Esophagus muscularis mucosa (tissue), 4 donors: ENCODE measurements at places on chromosomes 1 and 21. TPM values are rescaled to one million over a fixed set of nuclear protein-coding genes. Genes with fewer than 3 reads are reported as not detected.

GRCh38 chr1:187063271-187063670, 234.5 kb downstream of the PLA2G4A start:
- no peaks in the 10 kb centered on the region for H3K27me3 ChIP-seq
- no peaks in the 10 kb centered on the region for H3K36me3 ChIP-seq
- no peak overlapping the region for H3K27ac ChIP-seq
- H3K4me3 ChIP-seq, result no peak overlapping the region

The LPAR3 gene
- 0.33 TPM for total RNA-seq

The TPTE gene
- total RNA-seq, result not detected

GRCh38 chr1:94001397-94002045, 92.3 kb upstream of the GCLM start:
- no peaks in the 10 kb centered on the region for H3K36me3 ChIP-seq
- no peak for DNase-seq
- no peaks in the 10 kb centered on the region for H3K4me1 ChIP-seq
- H3K27me3 ChIP-seq, result no peaks in the 10 kb centered on the region
- no peak overlapping the region for H3K4me3 ChIP-seq
- H3K27ac ChIP-seq, result no peak overlapping the region

The BRINP3 gene
- 34.1 TPM for total RNA-seq

DNA sequence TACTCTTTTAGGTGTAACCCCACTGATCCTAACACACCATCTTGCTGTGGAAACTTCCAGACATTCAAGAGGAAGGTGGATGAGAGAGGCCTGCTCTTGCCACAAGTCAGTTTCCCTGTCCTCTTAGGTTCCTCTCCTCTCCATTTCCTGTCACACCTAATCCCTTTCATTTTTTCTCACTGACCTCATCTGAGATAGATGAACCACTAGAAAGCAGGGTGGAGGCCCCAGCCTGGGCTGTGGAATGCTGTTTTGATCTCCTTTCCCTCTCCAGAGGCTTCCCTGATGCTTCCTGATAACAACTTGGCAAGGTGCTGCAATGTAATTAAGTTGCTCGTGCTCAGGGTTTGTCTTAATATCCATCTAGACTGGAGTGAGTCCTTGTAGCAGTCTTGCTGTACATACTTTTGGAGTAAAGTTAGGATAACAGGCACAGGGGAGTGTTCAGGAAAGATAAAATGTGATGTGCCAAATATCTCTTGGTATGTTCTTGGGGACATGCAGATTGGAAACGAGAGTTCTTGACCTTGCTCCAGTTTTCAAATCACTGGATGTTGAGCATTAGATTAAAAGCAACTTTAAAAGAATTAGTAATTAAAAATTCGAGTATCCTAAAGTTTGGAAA, 11.2 kb downstream of the LRRC42 start:
- peaks cover 36% of the 10 kb centered on the region for H3K36me3 ChIP-seq
- H3K4me3 ChIP-seq, result no peak overlapping the region
- no peaks in the 10 kb centered on the region for H3K27me3 ChIP-seq
- H3K27ac ChIP-seq, result peak overlapping the region; percentile 32

GRCh38 chr21:37139902-37140301, 66.8 kb downstream of the TTC3 start:
- no peak overlapping the region for H3K27ac ChIP-seq
- H3K4me1 ChIP-seq, result no peaks in the 10 kb centered on the region
- no peak overlapping the region for H3K4me3 ChIP-seq
- H3K27me3 ChIP-seq, result no peaks in the 10 kb centered on the region
- H3K36me3 ChIP-seq, result peaks cover 29% of the 10 kb centered on the region
- DNase-seq, result no peak

- no peak overlapping the region for H3K4me3 ChIP-seq
- no peak overlapping the region for H3K27ac ChIP-seq
- no peaks in the 10 kb centered on the region for H3K36me3 ChIP-seq
- no peak for DNase-seq
- H3K4me1 ChIP-seq, result no peaks in the 10 kb centered on the region
- H3K27me3 ChIP-seq, result no peaks in the 10 kb centered on the region
Observed at GRCh38 chr1:14205066-14205465, 393.4 kb upstream of the KAZN start.

- no peaks in the 10 kb centered on the region for H3K36me3 ChIP-seq
- DNase-seq, result no peak
- no peak overlapping the region for H3K4me3 ChIP-seq
- H3K4me1 ChIP-seq, result peaks cover 6% of the 10 kb centered on the region
Observed at GRCh38 chr1:64006276-64007051, 197.0 kb upstream of the UBE2U start.

DNA sequence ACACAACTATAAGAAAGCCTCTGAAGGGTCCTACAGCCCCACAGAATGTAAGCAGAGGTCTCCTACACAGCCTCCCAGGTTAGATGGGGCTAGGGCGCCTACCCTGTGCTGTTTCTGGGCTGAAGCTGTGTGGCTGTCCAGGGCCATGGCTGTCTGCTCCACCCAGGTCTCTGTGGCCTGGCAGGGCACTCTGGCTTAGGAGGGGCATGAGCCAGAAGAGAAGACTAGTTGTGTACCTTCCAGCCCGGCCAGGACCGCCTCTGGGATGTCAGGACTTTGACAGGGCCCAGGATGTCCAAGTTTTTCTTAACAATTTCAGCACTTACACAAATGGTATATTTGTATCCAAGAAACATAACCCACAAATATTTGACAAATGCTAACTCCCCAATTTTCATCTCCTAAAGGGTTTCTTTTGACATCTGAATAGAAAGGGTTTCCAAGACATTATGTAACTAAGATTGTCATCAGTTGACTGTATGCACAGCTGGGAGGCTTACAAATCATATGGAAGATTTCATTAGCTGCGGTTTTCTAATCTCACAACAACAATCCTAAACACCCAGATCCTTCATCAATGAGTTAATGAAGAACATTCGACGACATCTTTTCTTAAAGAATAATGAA, 80.5 kb downstream of the HSF2BP start:
- no peak overlapping the region for H3K27ac ChIP-seq
- peaks cover 22% of the 10 kb centered on the region for H3K4me1 ChIP-seq
- DNase-seq, result no peak
- no peak overlapping the region for H3K4me3 ChIP-seq
- H3K36me3 ChIP-seq, result no peaks in the 10 kb centered on the region

The HRNR gene
- not detected for total RNA-seq

The OSCP1 gene
- 8.2 TPM for total RNA-seq

GRCh38 chr1:73310797-73311381, 887.1 kb downstream of the LRRIQ3 start:
- DNase-seq, result no peak
- H3K36me3 ChIP-seq, result no peaks in the 10 kb centered on the region
- H3K4me3 ChIP-seq, result no peak overlapping the region
- no peaks in the 10 kb centered on the region for H3K4me1 ChIP-seq
- no peaks in the 10 kb centered on the region for H3K27me3 ChIP-seq

The DIO1 gene
- total RNA-seq, result not detected

DNA sequence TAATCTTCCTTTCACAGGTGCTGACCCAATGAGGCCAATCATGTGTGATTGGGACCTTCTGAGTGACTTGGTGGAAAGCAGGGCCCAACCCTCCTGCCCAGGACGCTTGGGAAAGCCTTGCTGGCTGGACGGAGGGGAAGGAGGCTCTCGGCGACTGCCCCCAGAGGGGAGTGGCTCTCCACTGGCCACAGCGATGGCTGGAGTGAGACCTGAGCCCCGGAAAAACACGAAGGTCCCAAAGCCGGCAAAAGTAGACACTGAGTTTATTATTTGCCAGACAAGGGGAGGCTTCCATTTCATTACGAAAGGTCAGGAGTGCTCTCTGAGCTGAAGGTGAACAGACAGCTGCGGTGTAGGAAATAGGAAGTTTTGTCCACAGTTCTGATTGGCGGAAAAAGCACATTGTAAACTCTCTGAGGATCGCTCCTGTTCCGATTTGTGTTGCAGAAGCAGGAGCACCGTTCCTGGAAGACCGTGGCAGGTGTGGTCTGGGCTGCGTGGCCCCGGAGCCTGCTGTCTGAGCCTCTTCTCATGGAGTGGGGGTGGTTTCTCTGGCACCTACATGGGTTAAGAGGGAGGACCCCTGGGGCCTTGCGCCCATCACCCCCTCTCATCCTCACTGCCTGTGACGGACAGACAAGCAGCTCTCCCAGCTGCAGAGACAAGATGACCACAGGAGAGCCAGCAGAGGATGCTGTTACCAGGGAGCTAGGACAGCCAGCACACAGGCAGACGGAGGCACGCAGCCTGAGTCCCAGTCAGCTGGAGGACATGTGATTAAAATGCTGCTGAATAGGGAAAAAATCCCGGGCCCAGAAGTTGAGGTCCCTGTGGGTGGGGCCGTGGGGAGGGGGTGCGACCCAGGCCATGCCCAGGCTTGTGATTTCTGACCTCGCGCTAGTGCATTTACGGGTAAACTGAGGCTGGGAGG, 41.5 kb downstream of the KRTAP10-1 start:
- no peak overlapping the region for H3K27ac ChIP-seq
- H3K36me3 ChIP-seq, result no peaks in the 10 kb centered on the region
- no peaks in the 10 kb centered on the region for H3K4me1 ChIP-seq
- no peaks in the 10 kb centered on the region for H3K27me3 ChIP-seq
- DNase-seq, result no peak

The RAB25 gene
- total RNA-seq, result not detected

The PLA2G2C gene
- 0.33 TPM for total RNA-seq

The H6PD gene
- 42.1 TPM for total RNA-seq

DNA sequence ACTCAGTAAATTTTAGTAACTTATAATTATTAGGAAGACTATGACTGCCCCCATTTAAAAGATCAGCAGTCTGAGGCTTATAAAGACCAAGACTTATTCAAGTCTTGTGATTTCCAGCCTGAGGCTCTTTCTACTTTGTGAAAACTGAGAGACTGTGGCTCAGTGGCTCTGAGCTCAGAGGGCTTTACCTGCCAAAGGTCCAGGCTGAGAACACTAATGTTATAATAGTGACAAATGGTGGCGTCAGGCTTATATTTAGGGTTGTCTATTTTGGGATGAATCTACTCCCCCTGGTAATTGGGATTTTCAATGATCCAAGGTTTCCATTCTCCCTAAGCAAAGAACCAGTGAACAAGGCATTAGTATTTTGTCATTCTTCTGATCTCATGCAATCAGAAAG, 42.6 kb upstream of the EPS15 start:
- H3K27ac ChIP-seq, result no peak overlapping the region
- no peaks in the 10 kb centered on the region for H3K4me1 ChIP-seq
- DNase-seq, result no peak

- H3K4me3 ChIP-seq, result no peak overlapping the region
- H3K36me3 ChIP-seq, result no peaks in the 10 kb centered on the region
- H3K27ac ChIP-seq, result no peak overlapping the region
- no peaks in the 10 kb centered on the region for H3K27me3 ChIP-seq
- H3K4me1 ChIP-seq, result no peaks in the 10 kb centered on the region
Observed at GRCh38 chr1:82299656-82300055, 498.9 kb downstream of the ADGRL2 start.

DNA sequence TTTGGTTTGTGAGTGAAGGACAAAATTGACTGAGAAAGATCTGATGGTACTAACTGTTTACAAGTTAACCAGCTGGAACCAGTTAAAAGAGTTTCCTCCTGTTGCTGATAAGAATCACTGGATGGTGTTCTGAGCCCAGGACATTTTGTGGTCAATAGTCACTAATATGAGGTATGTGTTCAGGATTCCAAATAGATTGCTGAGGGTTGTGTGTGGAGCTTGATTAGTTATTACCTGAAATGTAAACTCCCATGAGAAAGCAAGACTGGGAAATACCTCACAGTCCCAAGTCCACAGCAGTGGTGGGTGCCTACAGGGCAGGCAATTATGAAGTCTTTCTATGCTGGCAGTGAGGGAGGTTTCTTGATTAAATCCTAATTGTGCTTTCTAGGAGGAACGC, 164.6 kb downstream of the DNM3 start:
- no peaks in the 10 kb centered on the region for H3K27me3 ChIP-seq
- H3K4me1 ChIP-seq, result no peaks in the 10 kb centered on the region
- no peak for DNase-seq
- H3K4me3 ChIP-seq, result no peak overlapping the region
- no peak overlapping the region for H3K27ac ChIP-seq

GRCh38 chr1:93155335-93155734, 24.9 kb downstream of the TMED5 start:
- H3K4me3 ChIP-seq, result no peak overlapping the region
- no peaks in the 10 kb centered on the region for H3K27me3 ChIP-seq
- H3K4me1 ChIP-seq, result no peaks in the 10 kb centered on the region

The RNU1-3 gene
- under 0.01 TPM for total RNA-seq

The RGSL1 gene
- not detected for total RNA-seq

DNA sequence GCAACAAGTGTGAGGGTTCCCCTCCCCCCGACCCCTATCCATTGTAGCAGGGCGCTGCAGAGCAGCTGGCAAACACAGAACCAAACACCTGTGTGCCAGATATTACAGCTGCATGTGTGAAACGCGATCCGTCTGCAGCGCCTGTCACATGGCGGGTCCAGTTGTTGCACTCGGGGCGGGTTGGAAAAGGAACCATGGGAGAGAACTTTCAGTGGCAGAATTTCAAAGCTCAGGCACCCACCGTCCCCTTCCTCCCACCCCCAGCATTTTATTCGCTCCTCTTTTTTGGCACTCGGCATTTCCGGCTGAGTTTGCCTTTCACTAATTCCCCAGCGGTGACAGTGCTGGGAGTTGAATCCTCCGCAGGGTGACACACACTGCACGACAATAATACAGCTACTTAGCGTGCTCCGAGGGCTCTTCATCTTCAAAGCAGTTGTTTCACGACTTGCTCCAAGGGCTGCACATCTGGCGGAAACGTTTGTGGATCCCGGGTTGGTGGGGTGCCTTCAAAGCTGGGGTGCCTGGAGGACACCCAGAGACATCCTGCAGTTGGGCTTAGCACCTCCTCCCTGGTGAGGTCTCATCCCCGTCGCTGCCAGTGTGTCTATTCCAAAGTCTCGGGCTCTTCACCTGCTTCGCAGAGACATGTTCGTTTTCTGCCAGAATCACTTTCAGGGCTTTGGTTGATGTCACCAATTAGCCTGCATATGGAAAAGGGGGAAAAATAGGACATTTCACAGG, 180.7 kb downstream of the ZBTB18 start:
- peak overlapping the region; percentile 34 for H3K4me3 ChIP-seq
- no peak for DNase-seq
- H3K36me3 ChIP-seq, result no peaks in the 10 kb centered on the region
